ENCODE measurements at places on chromosomes 4 and X.

DNA sequence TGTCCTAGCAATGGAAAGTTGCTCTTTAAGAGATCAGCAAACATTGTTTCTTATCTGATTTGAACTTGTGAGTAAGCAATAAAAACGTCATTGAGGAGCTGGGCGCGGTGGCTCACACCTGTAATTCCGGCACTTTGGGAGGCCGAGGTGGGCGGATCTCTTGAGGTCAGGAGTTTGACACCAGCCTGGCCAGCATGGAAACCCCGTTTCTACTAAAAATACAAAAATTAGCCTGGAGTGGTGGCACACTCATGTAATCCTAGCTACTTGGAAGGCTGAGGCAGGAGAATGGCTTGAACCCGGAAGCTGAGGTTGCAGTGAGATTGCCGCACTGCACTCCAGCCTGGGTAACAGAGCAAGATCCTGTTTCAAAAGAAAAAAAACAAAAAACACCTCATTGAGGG is 11.2 kb upstream of the PLAC8 start:
- no peak for DNase-seq

DNA sequence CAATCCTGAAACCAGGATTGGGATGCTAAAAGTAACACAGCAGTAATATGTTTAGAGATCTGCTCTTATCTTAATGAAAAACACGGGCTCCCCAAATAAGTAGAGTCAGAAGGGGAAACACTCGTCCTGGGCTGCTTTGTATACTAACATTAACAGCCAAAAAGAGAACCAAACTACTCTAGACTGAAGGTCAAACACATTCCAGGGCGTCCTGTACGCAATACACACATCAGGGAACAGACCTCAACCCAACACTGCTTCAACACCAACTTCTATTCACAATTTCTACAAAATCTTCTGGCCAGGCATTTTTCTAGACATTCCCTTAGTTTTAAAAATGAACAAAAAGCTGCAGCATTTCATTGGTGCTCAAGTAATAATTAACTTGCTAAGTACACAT is 21.4 kb downstream of the FAT1 start:
- DNase-seq, result no peak

DNA sequence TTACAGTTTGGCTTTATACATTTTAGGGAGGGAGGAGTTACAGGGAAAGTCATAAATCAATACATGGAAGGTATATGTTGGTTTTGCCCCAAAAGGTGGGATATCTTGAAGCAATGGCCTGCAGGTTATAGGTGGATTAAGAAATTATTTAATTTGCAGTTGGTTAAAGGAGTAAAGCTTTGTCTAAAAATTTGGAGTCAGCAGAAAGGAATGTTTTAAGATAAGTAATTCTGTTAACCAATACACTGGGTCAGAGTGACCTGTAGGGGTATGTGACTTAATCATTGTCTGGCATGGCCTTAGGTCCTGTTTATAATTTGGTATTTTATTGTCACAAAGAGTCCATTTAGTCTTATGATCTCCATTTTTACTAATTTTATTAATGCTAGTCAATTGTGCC is 115.0 kb downstream of the AGTR2 start:
- no peak for DNase-seq

- DNase-seq, result no peak
These were observed 258.6 kb upstream of the ARSJ start for GRCh38 chr4:114237997-114238396.

GRCh38 chr4:84917869-84918600 is 48.5 kb downstream of the WDFY3 start:
- no peak for DNase-seq
